Posterior vena cava (tissue), 2 donors: ENCODE measurements at places on chromosomes 3 and 15.

DNA sequence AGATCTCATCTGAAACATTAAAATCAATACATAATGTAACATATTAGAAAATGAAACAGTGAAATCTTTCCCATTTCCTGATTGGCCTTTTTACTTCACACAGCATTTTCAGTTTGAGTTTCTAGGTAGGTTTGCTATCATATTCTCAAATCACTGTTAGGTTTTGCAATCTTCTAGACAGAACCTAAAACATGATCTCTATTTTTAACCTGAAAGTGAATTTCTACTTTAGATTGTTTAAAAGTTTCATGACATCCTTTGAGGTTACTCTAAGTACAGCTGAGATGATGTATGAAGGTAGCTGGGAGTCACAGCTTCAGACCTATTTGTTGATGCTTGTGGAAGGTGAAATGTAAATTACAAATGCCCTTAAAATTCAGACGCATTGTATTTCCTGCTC, 118.4 kb upstream of the GPR149 start:
- DNase-seq, result no peak

DNA sequence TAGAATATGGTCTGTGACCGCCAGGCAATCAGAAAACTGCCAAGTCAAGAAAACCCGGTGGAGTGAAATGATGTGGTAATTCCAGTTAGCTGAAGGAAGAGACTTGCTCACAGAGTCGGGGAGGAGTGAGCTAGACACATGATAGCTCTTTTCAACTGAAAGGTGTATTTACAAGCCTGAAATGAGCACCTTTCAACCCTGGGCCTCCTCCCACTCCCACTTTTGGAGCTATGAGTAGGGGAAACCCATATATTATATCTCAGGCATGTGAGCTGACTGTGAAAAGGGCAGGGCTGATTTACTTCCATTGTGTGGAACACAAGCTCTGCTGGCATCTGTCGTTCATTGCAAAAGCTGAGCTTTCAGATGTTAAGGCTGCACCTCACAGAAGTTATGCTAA, 960.2 kb downstream of the TUSC7 start:
- DNase-seq, result no peak

DNA sequence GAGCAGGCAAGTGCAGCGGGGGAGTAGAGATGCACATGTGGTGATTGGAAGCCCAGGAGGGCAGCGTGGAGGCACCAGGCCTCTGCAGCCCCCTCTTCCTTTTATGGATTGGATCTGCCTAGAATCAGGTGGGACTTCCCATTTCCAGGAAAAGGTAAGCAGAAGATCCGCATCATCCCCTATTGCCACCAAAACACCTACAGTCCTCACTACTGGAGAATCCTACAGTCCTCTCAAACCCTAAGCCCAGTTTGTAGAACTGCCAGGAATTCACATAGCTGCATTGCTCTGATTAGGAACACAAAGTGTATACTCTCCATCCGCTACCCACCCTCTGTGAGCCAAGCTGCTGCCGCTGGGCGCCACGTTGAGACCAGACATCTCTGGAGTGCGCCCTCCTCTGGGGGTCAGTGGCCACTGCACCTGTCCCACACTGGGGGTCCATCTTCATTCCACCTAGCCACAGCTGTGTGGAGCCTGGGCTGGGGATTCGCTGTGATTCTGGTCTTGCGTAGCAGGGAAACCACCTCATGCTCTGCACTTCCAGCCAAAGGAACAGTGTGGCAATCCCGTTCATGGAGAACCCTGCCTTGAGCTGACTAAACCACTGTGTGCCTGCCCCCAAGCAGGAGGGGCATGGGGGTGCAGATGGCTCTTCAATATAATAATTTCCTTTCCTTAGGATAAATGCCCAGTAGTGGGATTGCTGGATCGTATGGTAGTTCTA, 88.9 kb upstream of the PTX3 start:
- DNase-seq, result no peak

- DNase-seq, result no peak
Measured at GRCh38 chr15:39094116-39094515, 486.8 kb upstream of the THBS1 start.

- DNase-seq, result no peak
Measured at GRCh38 chr15:41354371-41354770, 21.7 kb downstream of the NUSAP1 start.

- no peak for DNase-seq
Measured at GRCh38 chr3:72595927-72596610, 252.2 kb downstream of the SHQ1 start.

- no peak for DNase-seq
Measured at GRCh38 chr3:14582045-14582410, 41.9 kb upstream of the GRIP2 start.

GRCh38 chr15:58136731-58137130, 1.4 kb upstream of the AQP9 start:
- no peak for DNase-seq

DNA sequence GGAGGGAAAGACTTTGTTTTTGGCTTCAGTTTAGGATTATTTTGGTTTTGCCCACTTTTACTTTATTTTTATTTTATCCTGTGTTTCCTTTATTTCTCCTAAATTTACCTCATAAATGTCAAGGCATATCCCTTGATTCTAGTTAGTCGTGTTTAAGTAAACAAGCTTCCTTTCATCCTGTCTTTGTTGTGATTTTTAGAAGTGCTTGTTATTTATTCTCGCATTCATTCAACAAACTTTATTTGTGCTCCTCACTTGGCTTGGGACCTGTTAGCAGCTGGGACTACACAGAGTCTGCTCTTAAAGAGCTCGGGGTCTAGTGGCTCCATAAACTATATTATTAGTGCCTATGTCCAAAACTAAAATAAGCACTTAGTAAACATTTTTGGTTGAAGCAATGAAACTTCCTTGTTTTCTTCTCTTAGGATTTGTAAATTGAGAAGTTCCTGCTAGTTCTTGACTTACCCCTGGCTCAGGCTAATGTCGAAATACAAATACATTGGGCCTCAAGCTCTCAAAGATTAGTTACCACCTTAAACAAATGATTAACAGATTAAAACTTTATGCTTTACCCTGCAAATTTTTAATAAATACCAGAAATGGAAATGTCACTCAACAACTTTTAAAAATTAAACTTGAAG, 19.0 kb upstream of the DMXL2 start:
- DNase-seq, result no peak

- no peak for DNase-seq
Measured at GRCh38 chr3:14461748-14462324, 59.4 kb downstream of the SLC6A6 start.

GRCh38 chr15:76209523-76209922, 101.7 kb downstream of the ETFA start:
- no peak for DNase-seq

GRCh38 chr3:104388619-104389018, 978.1 kb upstream of the ALCAM start:
- DNase-seq, result no peak

GRCh38 chr3:66518126-66518525, 17.3 kb upstream of the LRIG1 start:
- DNase-seq, result no peak

DNA sequence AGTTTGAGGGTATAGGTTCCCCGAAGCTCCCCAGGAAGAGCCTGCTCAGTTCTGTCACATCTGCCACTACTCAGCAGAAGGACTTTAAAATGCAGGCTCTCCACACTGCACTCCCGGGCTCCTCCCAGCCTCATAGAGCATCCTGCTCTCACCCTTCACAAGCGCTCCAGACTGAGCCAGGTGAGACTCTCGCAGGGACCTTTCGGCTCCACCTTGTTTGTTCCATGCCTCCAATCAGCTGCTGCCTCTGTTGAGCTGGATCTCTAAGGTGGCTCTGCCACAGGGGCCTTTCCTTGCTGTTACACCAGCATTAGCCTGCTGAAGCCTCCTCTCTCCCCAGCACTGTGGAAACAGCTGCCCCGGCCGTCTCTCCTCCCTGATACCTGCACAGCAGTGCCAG, 56.1 kb downstream of the SLCO3A1 start:
- no peak for DNase-seq

- no peak for DNase-seq
Measured at GRCh38 chr15:91237445-91237844, 137.4 kb downstream of the SV2B start.

- no peak for DNase-seq
Measured at GRCh38 chr3:175068587-175068986, 209.5 kb downstream of the NAALADL2 start.

GRCh38 chr3:187648177-187648576, 22.0 kb downstream of the SST start:
- DNase-seq, result no peak

- DNase-seq, result no peak
Measured at GRCh38 chr15:42846647-42847046, 73.9 kb downstream of the TTBK2 start.
